ENCODE measurements at places on chromosomes 11 and 22.

- no peak for DNase-seq
Measured at GRCh38 chr22:41772198-41772597, 28.3 kb upstream of the CCDC134 start.

DNA sequence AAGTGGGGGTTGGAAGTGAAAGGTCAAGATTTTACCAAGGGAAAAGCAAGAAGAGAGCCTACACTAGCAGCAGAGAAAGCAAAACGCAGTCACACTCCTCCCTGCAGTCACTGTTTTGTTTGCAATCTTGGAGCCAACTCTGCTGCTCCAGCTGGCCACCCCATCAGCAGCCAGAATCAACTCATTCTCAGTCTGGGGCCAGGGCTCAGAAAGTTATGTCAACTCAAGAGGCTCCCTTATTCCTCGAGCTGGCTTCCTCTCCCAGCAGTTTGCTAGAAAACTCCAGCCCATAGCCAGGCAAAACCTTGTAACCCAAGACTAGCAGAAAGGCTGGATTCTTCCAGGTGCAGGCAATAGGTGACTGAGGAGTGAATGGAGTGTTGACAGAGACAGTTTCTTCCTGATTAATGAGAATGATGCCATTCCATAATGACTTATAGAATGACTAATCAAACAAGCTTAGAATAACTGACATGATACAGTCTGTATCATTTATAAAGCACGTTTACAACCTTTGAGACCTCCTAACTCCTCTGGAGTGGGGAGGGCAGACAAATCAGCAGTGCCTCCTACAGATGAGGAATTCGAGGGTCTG lies 53.4 kb downstream of the P4HA3 start:
- DNase-seq: no peak

DNA sequence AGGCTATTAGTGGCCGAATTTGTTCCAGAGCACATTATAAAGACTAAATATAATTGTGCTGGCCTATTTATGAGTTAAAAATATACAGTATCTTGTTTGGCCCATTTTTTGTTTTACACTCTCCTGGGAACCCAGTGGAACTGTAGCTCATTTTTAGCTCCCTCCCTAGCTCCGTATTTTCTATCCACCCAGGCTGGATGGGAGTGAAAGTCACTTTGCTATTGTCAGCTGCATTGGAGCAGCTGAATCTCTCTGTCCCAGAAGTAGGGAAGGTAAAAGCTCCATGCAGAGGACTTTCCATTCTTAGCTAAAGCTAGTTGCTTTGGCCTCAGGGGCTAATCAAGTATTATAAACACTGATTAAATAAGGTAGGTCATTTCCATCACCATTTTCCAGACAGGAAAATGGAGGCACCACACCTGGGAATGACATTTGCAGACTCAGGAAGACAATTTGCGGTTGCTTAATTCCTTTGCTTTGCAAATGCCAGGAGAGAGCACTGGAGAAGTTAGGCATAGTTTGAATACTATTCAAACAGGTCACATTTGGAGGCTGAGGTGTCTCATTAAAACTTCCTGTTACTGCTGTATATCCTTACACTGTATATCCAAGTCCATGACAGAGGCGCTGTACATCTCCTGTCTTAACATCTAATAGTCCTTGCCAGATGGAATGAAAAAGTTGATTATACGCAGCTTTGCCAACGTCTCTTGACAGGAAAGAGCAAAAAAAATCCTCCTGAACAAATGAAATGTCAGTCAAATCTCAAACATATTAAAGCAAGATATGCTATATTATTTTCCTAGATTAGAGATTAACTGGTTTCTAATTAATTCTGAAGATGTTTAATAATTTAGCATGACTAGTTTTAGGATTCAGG lies 338.1 kb upstream of the KIRREL3 start:
- no peak for DNase-seq

- no peak for DNase-seq
Measured at GRCh38 chr11:123183391-123184099, 11.5 kb downstream of the CLMP start.

GRCh38 chr22:21602579-21602978 lies 27.2 kb downstream of the YDJC start:
- no peak for DNase-seq

GRCh38 chr11:86108890-86109638 lies 40.2 kb upstream of the PICALM start:
- no peak for DNase-seq

DNA sequence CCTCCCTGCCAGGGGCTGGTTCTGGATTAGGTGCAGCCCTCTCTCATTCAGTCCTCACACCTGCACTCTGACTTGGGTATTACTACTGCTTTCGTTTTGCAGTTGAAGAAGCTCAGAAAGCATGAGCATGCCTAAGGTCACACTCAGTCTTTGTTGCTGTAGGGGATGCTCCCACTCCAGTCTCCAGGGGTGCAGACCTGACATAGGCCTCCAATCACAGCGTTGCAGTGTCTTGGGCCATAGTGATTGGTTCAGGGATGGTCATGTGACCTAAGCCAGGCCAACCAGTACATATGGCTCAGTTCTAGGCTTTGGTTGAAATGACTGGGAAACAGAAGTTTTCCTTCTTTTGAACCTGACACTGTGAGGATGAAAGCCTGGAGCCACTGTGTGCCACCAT lies 61.7 kb downstream of the FBXO7 start:
- DNase-seq: no peak

DNA sequence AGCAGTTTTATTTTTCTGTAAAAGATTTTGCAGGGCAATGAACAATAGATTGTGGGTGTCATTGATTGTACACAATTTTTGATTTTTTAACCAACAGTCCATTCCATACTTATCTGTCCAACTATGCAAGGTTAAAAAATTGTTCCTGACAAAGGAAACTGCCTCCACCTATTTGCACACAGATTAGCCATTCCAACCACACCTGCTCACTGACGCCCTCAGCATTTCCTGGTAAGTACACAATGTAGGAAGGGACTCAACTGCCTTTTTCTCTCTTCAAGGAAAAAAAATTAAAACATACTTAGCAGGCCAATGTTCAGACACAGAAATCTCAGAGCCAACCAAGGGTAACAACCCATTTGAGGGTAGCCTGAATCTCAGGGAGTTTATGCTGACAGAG lies 4.3 kb upstream of the FUT4 start:
- DNase-seq: no peak

GRCh38 chr11:63791495-63792167 lies 21.6 kb upstream of the SPINDOC start:
- no peak for DNase-seq

GRCh38 chr11:11478687-11479086 lies 125.6 kb upstream of the CSNK2A3 start:
- no peak for DNase-seq

- DNase-seq: no peak
Measured at GRCh38 chr22:28833276-28833923, 33.0 kb upstream of the XBP1 start.

DNA sequence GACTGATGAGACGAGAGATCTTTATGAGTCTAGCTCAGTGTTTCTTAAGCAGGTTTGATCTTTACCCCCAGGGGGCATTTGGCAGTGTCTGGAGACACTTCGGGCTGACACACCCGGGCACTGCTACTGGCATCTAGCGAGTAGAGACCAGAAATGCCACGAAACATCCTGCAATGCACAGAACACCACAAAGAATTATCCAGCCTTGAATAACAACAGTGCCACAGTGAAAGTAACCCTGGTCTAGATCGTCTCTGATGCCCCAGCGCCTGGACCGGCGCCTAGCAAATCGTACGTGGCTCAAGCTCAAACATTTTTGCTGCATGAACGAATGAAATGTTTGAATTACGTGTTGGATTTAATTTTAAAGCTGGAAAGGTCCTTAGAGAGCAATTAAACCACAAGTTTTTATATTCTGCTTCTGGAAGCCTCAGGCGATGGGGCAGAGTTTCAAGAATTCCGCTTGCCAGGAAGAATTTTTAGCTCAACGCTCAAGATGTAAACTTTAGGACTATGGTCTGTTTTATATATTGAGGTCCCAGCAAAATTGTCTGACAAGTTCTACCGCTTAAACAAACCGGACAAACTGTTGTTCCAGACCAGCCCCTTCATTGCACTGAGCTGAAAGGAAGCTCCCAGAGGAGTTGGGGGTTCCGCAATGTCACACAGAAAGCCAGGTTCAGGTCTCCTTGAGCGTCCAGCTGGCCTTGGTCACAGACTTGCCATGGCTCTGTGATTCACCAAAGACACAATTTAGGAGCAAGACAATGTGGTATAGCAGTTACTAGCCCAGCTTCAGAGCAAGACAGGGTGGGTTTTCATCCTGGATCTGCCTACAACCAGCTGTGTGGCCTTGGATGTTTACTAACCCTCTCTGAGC lies 44.2 kb upstream of the SMTN start:
- DNase-seq: no peak

GRCh38 chr11:94519478-94520084 lies 7.3 kb downstream of the C11orf97 start:
- no peak for DNase-seq

DNA sequence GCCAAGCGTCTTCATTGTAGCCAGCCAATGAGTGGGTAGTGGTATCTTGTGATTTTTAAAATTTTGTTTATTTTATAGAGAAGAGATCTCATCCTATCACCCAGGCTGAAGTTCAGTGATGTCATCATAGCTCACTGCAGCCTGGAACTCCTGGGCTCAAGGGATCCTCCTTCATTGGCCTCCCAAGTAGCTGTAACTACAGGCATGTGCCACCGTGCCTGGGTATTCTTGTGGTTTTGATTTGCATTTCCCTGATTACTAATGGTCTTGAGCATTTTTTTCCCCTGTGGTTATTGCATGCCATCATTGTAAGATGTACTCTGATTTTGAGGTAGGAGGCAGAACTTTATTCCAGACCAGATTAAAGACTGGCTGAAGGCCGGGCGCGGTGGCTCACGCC lies 2.4 kb upstream of the DENND6B start:
- DNase-seq: no peak

- peak; percentile 72 for DNase-seq
Measured at GRCh38 chr22:19970479-19971275, 29.1 kb upstream of the TXNRD2 start.

- no peak for DNase-seq
Measured at GRCh38 chr11:111944651-111945051, 7.5 kb downstream of the DIXDC1 start.

DNA sequence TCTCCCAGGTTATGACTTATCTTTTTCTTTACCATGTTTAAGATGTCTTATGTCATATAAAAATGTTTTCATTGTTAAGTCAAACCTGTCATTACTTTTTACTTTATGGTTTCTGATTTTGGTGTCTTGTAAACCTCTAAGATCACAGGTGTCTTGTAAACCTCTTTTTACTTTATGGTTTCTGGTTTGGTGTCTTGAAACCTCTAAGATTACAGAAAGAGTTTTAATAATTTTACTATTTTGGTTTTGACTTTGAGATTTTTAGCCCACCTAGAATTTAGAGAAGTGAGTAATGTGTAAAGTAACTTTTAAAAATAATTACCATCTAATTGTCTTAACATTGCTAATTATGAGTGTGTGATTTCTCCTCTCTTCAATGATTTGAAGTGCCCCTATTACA lies 2.6 kb downstream of the CSF2RB start:
- no peak for DNase-seq

DNA sequence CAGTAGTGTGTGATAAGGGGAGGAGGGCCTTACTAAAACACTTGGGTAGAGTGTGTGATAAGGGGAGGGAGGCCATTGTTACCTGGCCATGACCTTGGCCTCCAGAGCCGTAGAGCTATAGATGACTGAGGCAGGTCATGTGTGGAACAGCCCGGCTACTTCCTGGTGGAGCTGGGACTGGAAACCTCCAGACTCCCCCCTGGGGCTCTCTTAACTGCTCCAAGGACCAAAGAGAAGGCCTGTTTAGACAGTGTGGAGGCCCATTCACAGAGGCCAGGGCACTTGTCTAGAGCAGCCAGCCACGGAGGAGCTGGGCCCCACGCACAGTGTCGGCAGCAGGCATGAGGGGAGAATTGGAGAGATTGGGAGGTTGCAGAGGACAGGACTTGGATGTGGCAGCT lies 12.5 kb upstream of the MICALL1 start:
- no peak for DNase-seq

DNA sequence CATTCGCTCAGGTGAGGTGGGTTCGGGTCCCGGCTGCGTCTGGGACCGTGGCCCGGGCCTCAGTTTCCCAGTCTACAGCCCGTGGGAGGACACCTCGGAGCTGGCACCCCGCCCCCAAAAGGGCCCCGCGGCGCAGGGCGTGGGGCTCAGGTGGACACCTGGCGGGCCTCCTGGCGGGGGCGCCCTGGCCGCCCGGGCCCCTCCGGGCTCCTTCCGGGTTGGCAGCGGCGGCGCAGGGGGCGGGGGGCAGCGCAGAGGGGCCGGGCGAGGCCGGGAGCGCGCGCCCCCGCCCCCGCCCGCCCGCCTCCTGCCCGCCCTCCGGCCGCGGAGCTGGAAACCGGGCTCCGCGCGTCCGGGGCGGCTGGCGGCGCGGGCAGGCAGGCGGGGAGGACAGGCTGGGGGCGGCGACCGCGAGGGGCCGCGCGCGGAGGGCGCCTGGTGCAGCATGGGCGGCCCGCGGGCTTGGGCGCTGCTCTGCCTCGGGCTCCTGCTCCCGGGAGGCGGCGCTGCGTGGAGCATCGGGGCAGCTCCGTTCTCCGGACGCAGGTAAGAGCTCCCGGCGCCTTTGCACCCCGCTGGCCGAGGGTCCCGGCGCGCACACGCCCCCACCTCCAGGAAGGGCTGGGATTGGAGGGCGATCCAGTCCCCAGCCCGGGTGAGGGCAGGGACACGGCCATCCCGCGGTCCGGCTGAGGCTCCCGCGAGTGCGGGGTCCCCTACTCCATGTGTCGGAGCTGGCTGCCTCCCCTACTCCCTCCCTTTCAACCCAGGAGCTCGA lies at the start of gene EMID1:
TSS of gene EMID1 (plus strand) at position 303 of the 778 bp plus-strand sequence. CDS start at position 446, 143 bp downstream.
- peak; percentile 17 for DNase-seq

DNA sequence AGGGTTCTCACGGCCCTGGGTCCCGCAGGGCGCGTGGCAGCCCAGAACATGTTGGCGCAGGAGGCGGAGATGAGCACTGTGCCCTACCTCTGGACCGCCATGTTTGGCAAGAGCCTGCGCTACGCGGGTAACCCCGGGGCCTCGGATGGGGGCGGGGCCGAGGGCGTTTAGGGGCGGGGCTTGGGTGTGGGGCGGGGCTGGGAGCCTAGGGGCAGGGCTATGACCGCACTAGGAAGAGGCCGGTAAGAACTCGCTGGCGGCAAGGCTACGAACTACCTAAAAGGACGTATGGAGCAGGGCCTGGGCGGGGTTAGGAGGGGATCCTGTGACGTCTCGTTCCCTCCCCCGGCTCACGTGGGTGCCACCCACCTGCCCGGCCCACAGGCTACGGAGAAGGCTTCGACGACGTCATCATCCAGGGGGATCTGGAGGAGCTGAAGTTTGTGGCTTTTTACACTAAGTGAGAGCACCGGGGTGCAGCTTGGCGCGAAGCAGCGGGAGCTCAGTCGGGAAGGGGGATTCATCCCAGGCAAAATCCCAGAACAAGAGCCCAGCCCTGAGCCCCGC lies 2.8 kb upstream of the LZTR1 start:
- DNase-seq: peak; percentile 29

DNA sequence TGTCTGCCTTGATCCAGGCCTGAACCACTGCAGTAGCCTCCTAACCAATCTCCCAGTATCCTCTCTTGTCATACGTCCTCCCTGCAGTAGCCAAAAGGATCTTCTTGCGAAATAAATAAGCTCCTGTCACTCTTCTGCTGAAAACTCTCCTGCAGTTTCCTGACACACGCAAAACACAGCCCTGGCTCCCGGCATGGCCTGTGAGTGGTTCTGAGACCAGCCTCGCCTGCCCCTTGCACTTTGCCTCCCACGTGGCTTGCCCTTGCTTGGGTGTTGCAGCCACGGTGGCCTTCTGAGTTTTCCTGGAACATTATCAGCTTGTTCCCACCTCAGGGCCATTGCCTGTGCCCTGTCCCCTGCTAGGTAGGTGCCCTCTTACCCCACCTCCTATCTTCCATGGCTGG lies 7.2 kb downstream of the ZC3H7B start:
- DNase-seq: no peak

GRCh38 chr11:76794371-76795289 lies 11.5 kb downstream of the TSKU start:
- DNase-seq: no peak

GRCh38 chr11:122253589-122254231 lies 137.7 kb upstream of the BLID start:
- DNase-seq: no peak

Measured in activated CD8-positive, alpha-beta memory T cell treated with anti-CD3 and anti-CD28 coated beads for 1 hour (primary cell).